Activated T-helper 1 cell treated with anti-CD3 and anti-CD28 coated beads, Interleukin-12 subunit alpha, Interleukin-12 subunit beta, Interleukin-2, Interleukin-4 antibody, amounts not matched to agents 30 ng/mL and 10 ng/mL and 1 ng/mL, durations not matched to agents 14 hours and 24 hours and 36 hours (primary cell): ENCODE measurements at places on chromosomes 2 and 18. TPM values are rescaled to one million over a fixed set of nuclear protein-coding genes. Genes with fewer than 3 reads are reported as not detected.

DNA sequence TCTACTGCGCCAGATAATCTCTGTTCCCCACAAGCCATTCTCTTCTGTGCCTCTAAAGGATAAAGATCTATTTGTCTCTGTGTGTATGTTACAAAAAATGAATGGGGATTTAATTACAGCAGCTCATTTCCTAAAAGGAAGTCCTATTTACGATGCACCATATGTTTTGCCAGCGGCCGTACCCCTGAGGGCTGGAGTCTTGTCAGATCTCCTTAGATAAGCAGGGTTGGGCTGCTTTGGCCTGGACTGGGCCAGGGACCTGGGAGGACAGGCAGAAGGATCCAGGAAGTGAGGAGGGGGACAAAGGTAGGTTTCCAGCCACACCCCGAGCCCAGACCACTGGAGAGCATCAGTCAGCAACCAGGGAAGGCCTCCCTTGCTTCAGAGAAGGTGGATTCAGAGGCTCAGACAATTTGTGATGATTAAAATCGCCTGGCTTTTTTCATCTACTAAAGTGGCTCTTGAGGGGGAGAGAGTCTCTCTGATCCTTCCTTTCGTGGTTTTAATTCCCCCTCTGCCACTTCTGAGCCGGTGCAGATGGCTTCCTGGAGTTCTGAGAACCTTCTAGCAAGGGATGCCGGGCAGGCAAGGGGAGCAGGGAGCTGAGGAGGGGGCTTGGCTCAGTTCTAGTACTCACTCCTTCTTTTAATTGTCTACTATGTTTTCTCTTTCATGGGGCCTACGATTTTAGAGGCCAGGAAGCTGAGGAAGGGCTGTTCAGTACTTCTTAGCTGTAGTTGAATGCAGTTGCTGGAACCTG is 42.1 kb downstream of the MYCN start:
- H3K27ac ChIP-seq: no peak overlapping the region
- DNase-seq: no peak
- no peaks in the 10 kb centered on the region for H3K27me3 ChIP-seq
- no peaks in the 10 kb centered on the region for H3K4me1 ChIP-seq
- no peak overlapping the region for H3K4me3 ChIP-seq

The PAX8 gene
- 0.70 and 1.6 TPM in 2 replicates for total RNA-seq

GRCh38 chr2:213214209-213214608 is 62.8 kb upstream of the IKZF2 start:
- H3K36me3 ChIP-seq: no peaks in the 10 kb centered on the region
- no peak overlapping the region for H3K4me3 ChIP-seq
- DNase-seq: no peak
- no peaks in the 10 kb centered on the region for H3K4me1 ChIP-seq
- H3K27ac ChIP-seq: no peak overlapping the region

- H3K4me3 ChIP-seq: no peak overlapping the region
- H3K36me3 ChIP-seq: no peaks in the 10 kb centered on the region
- no peak for DNase-seq
- no peak overlapping the region for H3K27ac ChIP-seq
- no peaks in the 10 kb centered on the region for H3K4me1 ChIP-seq
Measured at GRCh38 chr2:122966461-122966860, 1058.6 kb upstream of the CNTNAP5 start.
